ENCODE measurements at places on chromosomes 13 and 19. TPM values are rescaled to one million over a fixed set of nuclear protein-coding genes. Genes with fewer than 3 reads are reported as not detected.

C5AR1 gene
- total RNA-seq = 33.1 TPM

FSTL3 gene
- 11.5 TPM for total RNA-seq

EPS8L1 gene
- total RNA-seq = 3.1 TPM

C13orf46 gene
- 2.6 TPM for total RNA-seq

WASF3 gene
- 8.5 TPM for total RNA-seq

PLPPR3 gene
- 0.27 TPM for total RNA-seq

URAD gene
- total RNA-seq = not detected

N4BP2L2 gene
- total RNA-seq = 193 TPM

IFI30 gene
- total RNA-seq = 269 TPM

KIR2DL3 gene
- 3.5 TPM for total RNA-seq

SLC5A5 gene
- 0.32 TPM for total RNA-seq

KCNK6 gene
- total RNA-seq = 17.8 TPM

PALM3 gene
- total RNA-seq = not detected

ERICH6B gene
- total RNA-seq = not detected

ZNF814 gene
- total RNA-seq = 28.4 TPM

RNF126 gene
- total RNA-seq = 54.4 TPM

LYL1 gene
- total RNA-seq = 35.5 TPM

MLNR gene
- total RNA-seq = 0.40 TPM

TRIP10 gene
- total RNA-seq = 32.1 TPM

EHD2 gene
- total RNA-seq = 64.3 TPM

PSG7 gene
- not detected for total RNA-seq

MLLT1 gene
- total RNA-seq = 57.2 TPM

CYP2F1 gene
- not detected for total RNA-seq

C19orf85 gene
- total RNA-seq = not detected

PSG2 gene
- not detected for total RNA-seq

COX6B1 gene
- 208 TPM for total RNA-seq

KLK4 gene
- not detected for total RNA-seq

RUBCNL gene
- total RNA-seq = 57.1 TPM

C1QTNF9 gene
- total RNA-seq = not detected

MEDAG gene
- 0.16 TPM for total RNA-seq

FCGBP gene
- 10.7 TPM for total RNA-seq

ZNF266 gene
- total RNA-seq = 50.9 TPM

TRMT1 gene
- 33.4 TPM for total RNA-seq

P2RY11 gene
- 15.1 TPM for total RNA-seq

OCEL1 gene
- 27.0 TPM for total RNA-seq

SPART gene
- 52.6 TPM for total RNA-seq

MRPL4 gene
- 52.3 TPM for total RNA-seq

All from spleen (tissue), 13 donors.